Lung (tissue), 17 donors: ENCODE measurements at places on chromosomes 7 and 10.

DNA sequence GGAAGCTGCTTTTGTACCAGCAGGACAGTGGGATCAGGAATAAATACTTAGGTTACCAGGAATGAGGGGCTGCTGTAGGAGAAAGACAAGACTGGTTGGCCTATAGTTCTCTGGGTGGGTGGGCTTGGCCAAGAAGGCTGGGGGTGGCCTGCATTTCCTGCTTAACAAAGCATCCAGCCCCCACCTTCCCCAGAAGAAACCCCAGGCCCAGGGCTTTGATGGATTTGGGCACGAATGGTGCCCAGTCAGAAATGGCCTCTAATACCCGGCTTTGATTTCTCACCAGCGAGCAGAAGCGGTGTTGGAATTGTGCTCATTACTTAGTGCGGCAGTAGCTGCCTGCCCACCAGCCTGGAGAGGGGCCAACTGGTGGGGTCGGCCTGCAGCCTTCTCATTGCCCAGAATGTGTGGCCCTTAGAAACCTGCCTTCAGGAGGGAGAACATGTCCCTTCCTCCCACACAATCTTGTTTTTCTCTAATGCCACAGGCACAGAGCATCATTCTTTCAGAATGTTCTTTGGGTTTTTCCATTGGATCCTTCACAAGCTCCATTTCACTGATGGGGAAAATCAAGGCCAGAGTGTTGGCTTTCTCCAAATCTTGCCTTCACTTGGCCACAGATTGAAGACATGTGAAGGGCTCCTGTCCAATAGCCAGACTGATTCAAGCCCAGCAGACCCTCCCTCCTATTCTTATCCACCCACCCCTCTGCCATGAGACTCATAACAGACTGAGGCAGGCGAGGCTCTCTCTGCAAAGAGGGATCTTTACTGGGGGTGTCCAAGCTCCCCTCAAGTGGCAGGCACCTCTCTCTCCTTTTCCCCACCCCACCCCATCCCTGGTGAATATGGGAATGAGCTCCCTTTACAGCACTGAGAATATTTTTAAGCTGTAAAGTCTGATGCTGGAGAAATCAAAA is 2.5 kb downstream of the UNC5B start:
- DNase-seq: peak; percentile 11
- H3K27me3 ChIP-seq: no peaks in the 10 kb centered on the region
- no peak overlapping the region for H3K4me3 ChIP-seq
- H3K4me1 ChIP-seq: peaks cover 36% of the 10 kb centered on the region
- no peaks in the 10 kb centered on the region for H3K36me3 ChIP-seq
- no peak overlapping the region for H3K27ac ChIP-seq

GRCh38 chr7:11681461-11681860 is 150.5 kb downstream of the THSD7A start:
- H3K4me1 ChIP-seq: no peaks in the 10 kb centered on the region
- no peaks in the 10 kb centered on the region for H3K27me3 ChIP-seq
- H3K4me3 ChIP-seq: no peak overlapping the region
- no peak for DNase-seq
- H3K36me3 ChIP-seq: no peaks in the 10 kb centered on the region

DNA sequence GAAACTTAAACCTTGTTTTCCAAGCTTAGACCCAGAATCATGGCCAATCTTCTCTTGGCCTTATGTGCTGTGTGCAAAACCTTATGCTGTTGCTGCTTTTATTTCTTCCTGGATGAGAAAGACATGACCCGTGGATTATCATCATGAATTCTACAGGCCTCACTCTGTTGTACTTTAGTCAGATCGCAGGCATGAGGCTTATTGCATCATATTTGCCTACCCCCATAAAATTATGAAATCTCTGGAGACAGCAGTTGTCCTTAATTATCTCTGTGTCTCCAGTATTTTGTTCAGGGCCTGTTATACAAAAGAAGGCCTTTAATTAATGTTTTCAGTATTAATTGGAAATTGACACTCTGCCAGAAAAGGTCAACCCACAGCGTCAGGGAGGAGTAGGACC is 71.6 kb downstream of the PLCE1 start:
- H3K36me3 ChIP-seq: no peaks in the 10 kb centered on the region
- no peak overlapping the region for H3K27ac ChIP-seq
- H3K4me3 ChIP-seq: no peak overlapping the region
- no peaks in the 10 kb centered on the region for H3K27me3 ChIP-seq

DNA sequence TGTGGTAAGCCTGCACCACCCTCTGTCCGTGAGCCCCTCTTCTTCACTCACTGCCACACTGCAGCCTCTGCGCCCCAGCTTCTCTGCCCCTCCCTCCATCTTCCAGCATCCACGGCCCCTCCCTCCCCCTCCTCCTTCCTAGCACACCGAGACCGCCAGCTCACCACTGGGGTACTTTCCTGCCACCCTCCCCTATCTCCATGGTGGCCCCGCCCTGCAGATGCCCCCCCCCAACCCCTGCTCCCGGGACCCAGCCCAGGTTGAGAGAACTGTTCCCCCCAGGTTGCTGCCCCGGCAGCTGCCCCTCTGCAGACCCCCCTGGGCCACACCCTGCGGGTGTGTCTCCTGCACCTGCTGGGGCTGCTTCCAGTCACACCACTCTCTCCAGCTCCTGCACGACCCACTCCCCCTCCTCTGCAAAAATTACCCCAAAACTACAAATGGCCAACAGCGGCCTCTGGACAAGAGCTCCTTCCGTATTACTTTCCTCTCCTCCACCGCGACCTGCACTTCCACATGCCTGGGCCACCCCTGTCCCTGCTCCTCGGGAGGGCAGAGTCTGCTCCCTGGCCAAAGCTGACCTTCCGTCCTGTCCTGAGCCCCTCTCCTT is 209.2 kb upstream of the PPP2R2D start:
- H3K4me3 ChIP-seq: no peak overlapping the region
- H3K27me3 ChIP-seq: no peaks in the 10 kb centered on the region
- no peaks in the 10 kb centered on the region for H3K4me1 ChIP-seq
- H3K36me3 ChIP-seq: no peaks in the 10 kb centered on the region
- no peak for DNase-seq

GRCh38 chr10:77433546-77433945 is 204.1 kb downstream of the KCNMA1 start:
- H3K27ac ChIP-seq: no peak overlapping the region
- H3K4me1 ChIP-seq: no peaks in the 10 kb centered on the region
- no peaks in the 10 kb centered on the region for H3K36me3 ChIP-seq
- DNase-seq: no peak
- no peak overlapping the region for H3K4me3 ChIP-seq
- H3K27me3 ChIP-seq: peaks cover 6% of the 10 kb centered on the region

DNA sequence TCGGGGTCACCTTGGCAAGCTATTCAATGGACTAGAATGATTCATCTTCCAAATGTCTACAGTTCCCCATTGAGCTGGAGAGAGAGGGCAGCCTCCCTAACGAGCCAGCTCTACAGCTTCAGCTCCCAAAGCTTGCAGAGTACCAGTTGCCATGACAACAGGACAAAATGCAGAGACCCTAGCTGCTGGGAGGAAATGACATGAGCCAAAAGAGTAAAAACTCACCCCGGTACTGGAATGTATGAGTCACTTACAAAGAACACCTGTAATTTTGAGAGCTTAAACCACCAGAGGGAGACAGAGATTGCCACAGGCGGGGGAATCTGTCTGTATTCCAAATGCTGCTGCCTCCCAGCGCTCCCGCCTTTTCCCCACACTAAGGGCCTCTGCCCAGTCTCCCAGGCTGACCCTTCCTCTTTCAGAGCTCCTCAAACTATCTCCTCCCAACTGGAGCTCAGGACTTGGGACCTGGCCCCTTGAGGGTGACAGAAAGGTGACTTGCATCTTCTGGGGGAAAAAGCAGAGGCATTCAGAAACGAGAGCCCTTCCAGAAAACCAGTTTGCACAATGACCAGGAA is 95.5 kb downstream of the CUL2 start:
- H3K27ac ChIP-seq: no peak overlapping the region
- DNase-seq: peak; percentile 65
- peaks cover 4% of the 10 kb centered on the region for H3K4me1 ChIP-seq
- no peak overlapping the region for H3K4me3 ChIP-seq
- H3K36me3 ChIP-seq: no peaks in the 10 kb centered on the region

GRCh38 chr7:7231000-7231399 is 48.7 kb downstream of the C1GALT1 start:
- no peaks in the 10 kb centered on the region for H3K27me3 ChIP-seq
- DNase-seq: no peak
- peaks cover 4% of the 10 kb centered on the region for H3K36me3 ChIP-seq
- peaks cover 14% of the 10 kb centered on the region for H3K4me1 ChIP-seq

DNA sequence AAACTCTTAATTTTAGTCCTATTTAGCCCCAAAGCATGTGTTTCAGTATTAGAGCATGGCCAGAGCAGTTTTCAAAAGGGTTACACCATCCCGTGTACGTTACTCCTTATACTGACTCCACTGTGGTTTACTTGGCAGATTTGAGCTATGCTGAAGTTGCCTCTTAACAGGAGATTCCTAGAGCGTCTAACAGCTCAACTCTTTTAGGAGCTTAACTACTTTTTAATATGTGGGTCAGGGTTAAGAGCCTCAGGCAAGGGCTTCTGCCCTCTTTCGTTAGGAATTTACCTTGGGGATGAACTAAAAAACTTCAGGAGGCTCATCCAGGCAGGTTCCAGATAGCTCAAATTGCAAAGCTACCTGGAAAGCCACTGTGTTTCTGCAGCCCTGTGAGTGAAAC is 674.8 kb upstream of the C7orf33 start:
- no peak for DNase-seq
- H3K4me1 ChIP-seq: no peaks in the 10 kb centered on the region
- no peak overlapping the region for H3K4me3 ChIP-seq
- H3K27ac ChIP-seq: no peak overlapping the region

DNA sequence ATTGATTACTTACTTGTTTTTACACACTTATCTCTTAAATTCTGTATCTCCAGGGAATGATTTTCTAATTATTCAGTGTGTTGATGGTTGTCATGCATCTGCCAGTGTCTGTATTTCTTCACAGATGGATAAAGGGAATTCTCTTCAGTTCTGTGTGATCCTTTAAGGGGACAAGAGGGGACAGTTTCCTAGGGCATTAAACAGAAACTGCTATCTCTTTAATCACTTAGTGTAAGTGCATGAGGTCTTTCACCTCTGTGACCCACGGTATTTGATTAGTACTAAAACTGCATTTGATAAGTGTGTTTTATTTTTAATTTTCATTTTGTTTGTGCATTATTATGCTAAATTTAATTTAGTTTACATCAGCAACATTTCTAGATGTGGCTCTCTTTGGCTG is 26.6 kb upstream of the SEMA3D start:
- no peak overlapping the region for H3K4me3 ChIP-seq
- no peak overlapping the region for H3K27ac ChIP-seq
- DNase-seq: no peak

DNA sequence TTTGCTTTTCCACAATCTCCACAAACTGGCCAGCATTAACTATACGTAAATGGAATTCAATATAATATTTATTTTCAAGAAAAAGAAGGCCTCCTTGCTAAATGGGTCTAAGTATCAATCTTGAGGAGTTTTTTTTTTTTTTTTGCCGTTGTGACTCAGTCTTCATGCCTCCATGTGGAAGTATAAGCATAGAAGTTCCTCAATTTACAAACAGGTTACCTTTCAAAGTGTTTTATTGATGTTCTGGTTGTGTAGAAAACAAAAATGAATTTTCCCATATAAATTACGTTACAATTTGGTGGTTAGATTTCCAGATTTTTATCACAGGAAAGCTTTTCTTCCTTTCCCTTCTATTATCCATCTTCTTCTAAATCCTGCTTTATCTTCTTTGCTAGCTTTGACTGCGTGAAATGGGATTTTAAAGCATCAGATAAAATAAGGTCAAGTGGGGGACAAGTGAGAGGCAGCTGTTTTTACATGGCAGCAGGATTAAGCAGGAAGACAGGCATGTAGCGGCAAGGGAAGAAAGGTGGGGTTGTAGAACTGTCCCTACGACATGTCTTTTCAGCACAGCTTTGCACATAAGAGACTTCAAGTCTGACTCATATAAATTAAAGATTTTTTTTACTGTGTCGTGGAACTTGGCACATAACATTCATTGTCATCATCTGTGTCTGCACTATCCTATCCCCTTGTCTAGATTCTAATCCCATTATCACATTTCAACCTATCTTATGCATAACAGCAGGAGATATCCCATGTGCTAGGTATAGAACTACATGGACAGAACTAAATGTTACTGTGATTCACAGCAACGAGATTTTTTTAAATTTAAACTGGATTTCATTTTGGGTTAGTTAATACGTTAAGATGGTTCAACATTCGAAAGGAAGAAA is 135.3 kb upstream of the FAM3C start:
- H3K4me1 ChIP-seq: no peaks in the 10 kb centered on the region
- no peak overlapping the region for H3K27ac ChIP-seq
- no peak overlapping the region for H3K4me3 ChIP-seq
- no peak for DNase-seq
- no peaks in the 10 kb centered on the region for H3K36me3 ChIP-seq

- no peaks in the 10 kb centered on the region for H3K27me3 ChIP-seq
- H3K4me1 ChIP-seq: peaks cover under 1% of the 10 kb centered on the region
- H3K36me3 ChIP-seq: peaks cover 9% of the 10 kb centered on the region
- no peak overlapping the region for H3K27ac ChIP-seq
- no peak overlapping the region for H3K4me3 ChIP-seq
These were observed 119.5 kb downstream of the ICA1 start for GRCh38 chr7:8142477-8142876.

DNA sequence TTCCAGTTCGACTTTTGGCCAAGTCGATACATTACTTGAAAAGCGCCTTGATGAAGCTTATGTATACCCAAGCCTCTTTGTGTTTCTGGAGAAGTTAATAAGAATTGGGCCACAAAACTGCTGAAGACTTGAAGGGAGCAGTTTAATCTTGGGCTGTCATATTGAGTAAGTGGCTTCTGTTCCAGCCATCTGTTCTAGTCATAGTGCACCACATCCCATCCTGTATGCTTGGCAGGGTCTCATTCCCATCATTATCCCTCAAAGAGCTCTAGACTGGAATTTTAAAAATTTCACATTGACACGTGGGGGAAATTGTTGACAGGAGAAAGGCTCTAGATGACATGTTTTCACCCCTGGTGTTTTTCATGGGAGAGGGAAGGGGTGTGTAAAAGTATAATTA is 196.6 kb upstream of the PLPP4 start:
- H3K4me1 ChIP-seq: no peaks in the 10 kb centered on the region
- no peak for DNase-seq
- H3K27me3 ChIP-seq: no peaks in the 10 kb centered on the region
- no peak overlapping the region for H3K4me3 ChIP-seq

- no peaks in the 10 kb centered on the region for H3K4me1 ChIP-seq
- no peaks in the 10 kb centered on the region for H3K36me3 ChIP-seq
- no peak overlapping the region for H3K27ac ChIP-seq
- no peak for DNase-seq
These were observed 57.2 kb downstream of the SUGCT start for GRCh38 chr7:40192036-40192435.

DNA sequence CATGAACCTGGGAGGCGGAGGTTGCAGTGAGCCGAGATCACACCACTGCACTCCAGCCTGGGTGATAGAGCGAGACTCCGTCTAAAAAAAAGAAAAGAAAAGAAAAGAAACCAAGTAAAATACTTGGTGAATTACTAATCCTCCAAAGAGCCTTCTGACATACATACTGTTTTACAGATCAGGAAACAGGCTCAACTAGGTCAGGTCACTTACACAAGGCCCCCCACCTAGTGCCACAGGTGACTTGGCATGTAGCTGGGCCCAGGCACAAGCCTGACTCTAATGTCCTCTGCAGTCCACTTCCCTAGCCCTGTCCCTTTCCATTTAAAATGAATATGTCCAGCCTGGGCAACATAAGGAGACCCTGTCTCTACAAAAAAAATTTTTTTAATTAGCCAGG is 157.0 kb downstream of the TPST1 start:
- no peaks in the 10 kb centered on the region for H3K27me3 ChIP-seq
- no peak overlapping the region for H3K27ac ChIP-seq
- peaks cover 3% of the 10 kb centered on the region for H3K4me1 ChIP-seq
- H3K4me3 ChIP-seq: no peak overlapping the region
